ENCODE measurements at places on chromosomes 6 and 20.

GRCh38 chr6:99689916-99690685 is 83.5 kb downstream of the PRDM13 start:
- no peak for DNase-seq

DNA sequence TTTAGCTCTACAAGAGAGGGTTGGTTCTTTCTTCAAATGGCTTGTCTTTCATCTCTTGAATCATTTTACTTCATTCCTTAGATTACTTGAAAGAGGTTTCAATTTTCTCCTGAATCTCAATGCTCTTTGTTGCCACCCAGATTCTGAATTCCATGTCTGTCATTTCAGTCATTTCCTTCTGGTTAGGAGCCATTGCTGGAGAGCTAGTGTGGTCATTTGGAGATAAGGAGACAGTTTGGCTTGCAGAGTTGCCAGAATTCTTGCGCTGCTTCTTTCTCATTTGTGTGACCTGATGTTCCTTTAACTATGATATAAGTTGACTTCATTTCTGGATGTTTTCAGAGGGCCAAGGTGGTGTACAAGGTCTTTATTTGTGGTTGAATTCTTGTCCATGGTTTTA is 157.8 kb downstream of the SLC22A3 start:
- DNase-seq: no peak

DNA sequence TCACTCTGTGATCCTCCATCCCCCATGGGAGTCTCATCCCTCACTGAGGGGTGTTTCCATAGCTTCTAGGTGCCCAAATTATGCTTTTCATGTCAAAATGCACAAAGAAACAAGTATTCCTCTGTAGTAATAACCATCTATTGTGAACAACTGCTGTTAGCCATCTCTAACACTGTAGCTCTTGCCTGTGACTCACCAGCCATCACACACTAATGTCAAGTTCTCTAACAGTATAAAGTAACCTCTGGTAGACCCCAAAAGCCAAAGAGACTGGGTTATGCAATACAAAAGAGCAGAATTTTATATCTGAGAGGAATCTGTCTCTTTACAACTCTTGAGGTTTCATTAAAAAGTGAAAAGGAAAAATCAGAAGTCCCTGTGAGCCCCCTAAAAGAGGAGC is 25.4 kb upstream of the IYD start:
- DNase-seq: no peak

- no peak for DNase-seq
These were observed 362.0 kb upstream of the CITED2 start for GRCh38 chr6:139736325-139736906.

- DNase-seq: no peak
These were observed 345.8 kb upstream of the PRND start for GRCh38 chr20:4375881-4376280.

DNA sequence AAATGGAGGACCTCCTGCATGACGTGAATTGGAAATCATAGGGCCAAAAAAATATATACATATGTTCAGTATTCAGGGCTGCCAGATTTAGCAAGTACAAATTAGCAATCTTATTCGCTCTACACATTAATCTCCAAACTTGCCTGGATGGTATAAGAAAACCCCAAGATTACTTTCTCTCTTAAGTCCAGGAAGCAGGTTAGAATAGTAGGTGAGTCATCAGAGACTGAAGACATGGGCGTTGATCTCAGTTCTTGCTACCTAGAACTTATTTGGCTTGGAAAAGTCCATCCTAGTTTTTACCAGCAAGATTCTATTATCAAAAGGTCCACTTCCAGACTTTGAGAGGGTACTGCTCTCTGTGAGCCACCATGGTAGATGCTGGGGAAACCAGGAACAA is 47.4 kb downstream of the GPR63 start:
- DNase-seq: no peak

DNA sequence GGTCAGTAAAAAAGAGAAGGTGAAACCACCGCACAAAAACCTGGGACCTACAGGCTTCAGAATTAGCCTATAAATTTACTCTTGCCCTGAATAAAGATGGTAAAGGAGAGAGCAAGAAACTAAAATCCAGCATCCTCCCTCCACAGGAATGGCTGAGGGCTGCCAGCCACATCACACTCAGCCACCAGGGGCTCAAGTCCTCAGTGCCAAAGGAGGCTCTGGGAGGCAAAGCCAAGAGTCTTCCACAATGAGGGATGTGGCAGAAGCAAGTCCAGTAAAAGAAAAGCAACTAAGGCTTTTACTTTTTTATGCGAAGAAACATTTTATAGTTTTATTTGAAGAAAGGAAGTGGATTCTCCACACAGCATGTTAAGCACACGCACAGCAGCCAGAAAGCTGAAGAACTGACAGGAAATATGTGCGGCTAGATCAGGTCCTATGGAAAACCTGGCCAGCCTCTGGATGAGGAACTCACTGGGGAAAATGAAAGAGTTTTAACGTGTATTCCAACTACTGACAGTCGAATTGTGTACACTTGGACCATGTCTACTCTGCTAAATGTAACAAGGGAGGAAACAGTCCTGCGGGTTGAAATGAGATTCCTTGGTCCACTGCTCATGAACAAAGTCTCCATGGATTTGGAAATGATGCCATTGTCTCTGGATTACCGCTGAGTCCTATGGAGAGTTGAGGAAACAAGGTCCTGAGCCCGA is 219.4 kb upstream of the SSTR4 start:
- no peak for DNase-seq

- DNase-seq: no peak
These were observed 37.3 kb downstream of the TRAM2 start for GRCh38 chr6:52539607-52540006.

DNA sequence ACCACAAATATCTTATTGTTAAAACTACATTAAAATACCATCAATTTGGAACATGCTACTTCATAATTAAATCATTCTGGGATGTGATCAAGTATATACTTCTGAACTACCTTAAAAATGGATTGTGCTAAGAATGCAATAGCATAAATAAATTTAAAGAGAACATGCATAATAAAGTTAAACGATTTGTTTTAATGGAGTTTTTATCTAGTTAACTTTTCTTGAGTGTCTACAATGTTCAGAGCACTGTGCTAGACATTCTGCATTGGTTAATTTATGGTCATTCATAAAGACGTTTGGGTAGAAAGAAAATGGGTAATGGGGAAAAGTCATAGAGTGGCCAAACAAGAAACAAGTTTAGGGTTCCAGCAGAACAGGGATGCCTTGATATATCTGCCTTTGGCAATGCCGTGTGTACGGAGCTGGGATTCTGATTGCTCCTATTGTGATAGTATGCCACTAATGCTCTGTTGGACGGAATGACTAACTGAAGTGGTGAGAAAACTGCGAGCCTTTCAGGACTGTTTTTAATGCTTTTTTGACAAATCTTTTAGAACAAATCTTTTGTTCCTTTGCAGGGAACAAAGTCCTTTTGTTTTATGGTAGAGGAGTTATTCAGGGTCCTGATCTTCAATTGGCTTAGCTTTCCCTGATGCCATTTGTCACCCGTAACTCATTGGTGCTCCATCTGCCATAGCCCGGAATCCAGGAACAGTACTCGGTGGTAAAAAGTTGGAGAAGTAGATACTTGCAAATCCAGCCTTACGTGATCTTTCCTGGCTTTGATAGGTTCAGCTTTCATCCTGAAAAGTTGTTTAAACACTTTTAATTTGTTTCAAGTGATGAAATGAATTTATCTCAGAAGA is 162.6 kb downstream of the BCKDHB start:
- no peak for DNase-seq

- DNase-seq: no peak
These were observed 42.6 kb downstream of the DSTN start for GRCh38 chr20:17612287-17612991.

GRCh38 chr6:54907355-54907754 is 60.8 kb downstream of the FAM83B start:
- DNase-seq: no peak

GRCh38 chr6:40409716-40410397 is 177.3 kb downstream of the LRFN2 start:
- no peak for DNase-seq
